ENCODE measurements at places on chromosomes 4 and X. TPM values are rescaled to one million over a fixed set of nuclear protein-coding genes. Genes with fewer than 3 reads are reported as not detected.
A peak's percentile ranks its signal among the peaks of the same experiment; 100 is the strongest.

GRCh38 chr4:74252933-74253332, 55.3 kb upstream of the EPGN start:
- DNase-seq, result no peak
- H3K27me3 ChIP-seq, result no peaks in the 10 kb centered on the region
- H3K4me3 ChIP-seq, result no peak overlapping the region
- no peaks in the 10 kb centered on the region for H3K36me3 ChIP-seq
- H3K27ac ChIP-seq, result no peak overlapping the region

DNA sequence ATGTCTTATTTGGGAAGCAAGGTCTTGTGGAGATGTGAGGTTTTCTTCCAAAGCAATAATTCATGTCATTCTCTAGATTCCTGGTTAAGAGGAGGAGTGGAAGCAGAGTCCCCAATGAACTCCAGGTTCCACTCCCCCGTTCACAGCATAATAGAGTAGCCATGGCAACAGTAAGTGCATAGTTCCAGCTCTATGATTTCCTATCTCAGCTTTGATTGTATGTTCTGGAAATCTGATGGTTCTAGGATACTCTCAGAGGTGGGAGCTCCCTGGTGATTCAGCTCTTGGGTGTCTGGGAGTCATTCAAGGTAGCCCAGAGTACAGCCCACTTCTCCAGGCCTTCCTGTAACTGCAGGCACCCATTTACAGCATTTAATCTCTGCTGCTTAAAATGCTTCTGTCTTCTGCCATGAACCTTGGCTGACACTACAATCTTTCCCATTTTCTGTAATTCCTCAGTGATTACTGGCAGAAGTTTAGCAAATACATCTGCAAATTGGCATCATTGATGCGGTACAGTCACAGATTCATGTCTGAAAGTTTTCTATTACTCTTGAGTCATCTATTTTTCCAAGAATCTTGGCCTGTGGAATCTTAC, 242.0 kb downstream of the MAPK10 start:
- H3K4me1 ChIP-seq, result no peaks in the 10 kb centered on the region
- H3K27me3 ChIP-seq, result no peaks in the 10 kb centered on the region
- no peak overlapping the region for H3K27ac ChIP-seq
- H3K36me3 ChIP-seq, result no peaks in the 10 kb centered on the region

PAGE1 gene
- total RNA-seq, result not detected

RP2 gene
- 4.8 TPM for total RNA-seq

DNA sequence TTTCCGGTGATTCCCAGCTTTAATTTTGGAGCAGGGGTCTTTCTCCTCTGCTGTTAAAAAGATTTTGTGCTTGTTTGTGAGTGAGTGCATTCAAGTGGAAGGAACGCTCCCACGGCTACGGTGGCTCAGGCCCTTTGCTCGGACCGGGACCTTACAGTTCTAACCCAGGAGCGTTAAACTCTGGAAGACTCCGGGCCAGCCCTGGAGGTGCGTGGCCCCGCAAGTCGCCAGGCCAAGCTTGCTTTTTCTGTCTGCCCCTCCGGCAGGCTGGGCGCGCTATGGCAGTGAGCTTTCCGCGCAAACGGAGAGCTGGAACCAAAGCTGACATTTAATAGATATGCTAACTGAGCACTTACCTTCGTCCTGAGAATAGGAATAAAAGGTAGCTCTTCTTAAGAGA, 18.3 kb upstream of the PITX2 start:
- peaks cover 36% of the 10 kb centered on the region for H3K27me3 ChIP-seq
- no peak overlapping the region for H3K4me3 ChIP-seq
- H3K4me1 ChIP-seq, result no peaks in the 10 kb centered on the region
- no peak for DNase-seq
- H3K36me3 ChIP-seq, result no peaks in the 10 kb centered on the region

DNA sequence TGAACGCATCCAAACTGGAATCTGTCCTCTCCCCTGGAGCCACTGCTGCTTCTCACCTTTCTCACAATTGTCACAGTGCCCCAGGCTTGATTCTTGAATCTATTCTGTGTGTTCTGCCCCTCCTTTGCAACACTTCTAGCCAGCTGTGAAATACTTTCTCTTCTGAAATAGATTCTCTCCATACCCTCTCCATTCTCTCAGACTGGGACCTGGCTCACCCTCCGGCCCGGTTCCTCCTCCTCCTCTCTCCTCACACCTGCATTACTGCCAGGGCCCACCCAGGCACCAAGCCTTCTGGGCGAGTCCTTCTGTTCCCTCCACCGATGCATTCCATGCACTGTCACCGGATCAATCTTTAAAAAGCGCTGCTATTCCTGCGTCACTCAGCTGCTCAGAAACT, 336.1 kb downstream of the UNC5C start:
- no peak overlapping the region for H3K4me3 ChIP-seq
- no peaks in the 10 kb centered on the region for H3K4me1 ChIP-seq
- no peak for DNase-seq
- no peak overlapping the region for H3K27ac ChIP-seq

DNA sequence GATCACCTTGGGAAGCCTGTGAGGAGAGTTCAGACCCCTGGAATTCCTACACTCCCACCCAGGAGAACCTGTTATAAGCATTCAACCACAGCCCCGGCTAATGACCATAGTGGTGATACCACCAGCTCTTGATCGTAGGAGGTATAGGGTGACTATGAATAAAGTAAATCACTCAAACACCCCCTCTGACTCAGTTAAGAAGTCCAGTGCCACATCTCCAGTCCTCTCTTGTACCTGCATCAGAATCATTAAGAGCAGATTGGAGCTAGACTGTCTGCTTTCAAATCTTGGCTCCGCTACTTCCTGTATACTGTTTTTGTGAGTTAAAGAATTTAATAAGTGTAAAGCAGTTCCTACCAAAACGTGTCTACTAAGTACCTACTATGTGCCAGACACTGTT, 565.1 kb upstream of the DIPK2B start:
- no peak for DNase-seq
- H3K4me1 ChIP-seq, result no peaks in the 10 kb centered on the region
- no peak overlapping the region for H3K4me3 ChIP-seq
- no peaks in the 10 kb centered on the region for H3K36me3 ChIP-seq
- no peaks in the 10 kb centered on the region for H3K27me3 ChIP-seq
- H3K27ac ChIP-seq, result peak overlapping the region; percentile 91

- no peak for DNase-seq
- no peak overlapping the region for H3K27ac ChIP-seq
- no peaks in the 10 kb centered on the region for H3K4me1 ChIP-seq
- peaks cover 16% of the 10 kb centered on the region for H3K36me3 ChIP-seq
These were observed 8.1 kb downstream of the COQ2 start for GRCh38 chr4:83276299-83277040.

DNA sequence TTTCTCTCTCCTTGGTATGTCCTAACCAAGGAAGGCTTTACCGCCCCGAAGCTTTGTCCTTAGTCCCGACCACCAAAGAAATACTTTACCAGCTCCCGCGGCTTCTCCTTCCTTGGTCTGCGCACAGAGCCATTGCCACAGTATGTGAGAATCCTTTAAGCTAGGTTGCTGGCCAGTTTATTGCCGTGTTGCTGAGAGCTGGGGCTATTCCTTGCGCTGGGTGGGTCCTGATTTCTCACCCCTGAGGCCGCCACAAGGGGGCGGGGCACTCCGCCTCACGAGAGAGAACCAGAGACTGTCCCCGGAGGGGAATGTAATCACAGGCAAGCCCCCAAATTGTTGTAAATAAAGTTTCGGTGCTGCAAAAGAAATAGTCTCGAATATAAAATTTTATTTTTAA, 331.0 kb upstream of the PCDH10 start:
- H3K27me3 ChIP-seq, result no peaks in the 10 kb centered on the region
- no peaks in the 10 kb centered on the region for H3K4me1 ChIP-seq
- DNase-seq, result no peak

GRCh38 chr4:181662383-181662782, 580.8 kb upstream of the TENM3 start:
- H3K4me1 ChIP-seq, result no peaks in the 10 kb centered on the region
- no peak for DNase-seq
- H3K36me3 ChIP-seq, result no peaks in the 10 kb centered on the region

DNA sequence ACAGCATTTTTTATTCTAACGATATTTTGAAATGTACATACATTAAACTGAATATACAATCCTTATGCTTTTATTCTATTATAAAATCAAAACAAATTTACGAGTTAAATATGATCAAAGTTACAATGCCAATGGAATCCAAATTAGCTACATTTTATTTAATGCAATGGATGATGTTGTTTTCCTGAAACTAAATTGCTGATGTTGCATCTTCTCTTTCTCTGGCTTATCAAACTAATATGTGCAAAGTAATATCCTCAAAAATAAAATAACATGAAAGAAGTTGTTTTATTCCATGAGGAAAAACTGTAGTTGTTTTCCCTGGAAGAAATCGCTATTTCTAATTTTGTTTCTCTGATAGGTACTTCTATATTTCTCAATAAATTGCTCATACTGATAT, 106.8 kb downstream of the ASB9 start:
- no peaks in the 10 kb centered on the region for H3K36me3 ChIP-seq
- H3K4me3 ChIP-seq, result no peak overlapping the region
- peaks cover 7% of the 10 kb centered on the region for H3K4me1 ChIP-seq
